Mesothelial cell of epicardium (in vitro differentiated cells): ENCODE measurements at places on chromosomes 12 and 14. TPM values are rescaled to one million over a fixed set of nuclear protein-coding genes. Genes with fewer than 3 reads are reported as not detected.

DNA sequence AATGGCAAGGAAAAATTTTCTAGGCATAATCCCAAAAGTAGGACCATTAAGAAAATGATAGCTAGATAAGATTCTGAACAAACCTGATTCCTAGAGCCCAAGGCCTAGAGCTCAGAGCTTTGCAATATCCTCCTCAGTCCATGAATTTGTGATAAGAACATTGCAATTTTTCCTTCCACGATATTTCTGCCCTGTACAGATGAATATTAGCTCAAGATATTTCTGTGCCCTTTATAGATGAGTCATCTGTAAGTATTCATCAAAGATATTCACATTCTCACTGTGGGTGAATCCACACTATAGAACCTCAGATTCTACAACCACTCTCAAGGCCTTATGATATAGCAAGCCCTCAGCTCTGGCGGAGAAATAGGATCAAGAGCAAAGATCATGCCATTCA, 37.5 kb downstream of the EAPP start:
- no peak overlapping the region for H3K27ac ChIP-seq
- H3K4me3 ChIP-seq = no peak overlapping the region
- no peaks in the 10 kb centered on the region for H3K27me3 ChIP-seq
- no peaks in the 10 kb centered on the region for H3K36me3 ChIP-seq
- peaks cover 12% of the 10 kb centered on the region for H3K4me1 ChIP-seq

DNA sequence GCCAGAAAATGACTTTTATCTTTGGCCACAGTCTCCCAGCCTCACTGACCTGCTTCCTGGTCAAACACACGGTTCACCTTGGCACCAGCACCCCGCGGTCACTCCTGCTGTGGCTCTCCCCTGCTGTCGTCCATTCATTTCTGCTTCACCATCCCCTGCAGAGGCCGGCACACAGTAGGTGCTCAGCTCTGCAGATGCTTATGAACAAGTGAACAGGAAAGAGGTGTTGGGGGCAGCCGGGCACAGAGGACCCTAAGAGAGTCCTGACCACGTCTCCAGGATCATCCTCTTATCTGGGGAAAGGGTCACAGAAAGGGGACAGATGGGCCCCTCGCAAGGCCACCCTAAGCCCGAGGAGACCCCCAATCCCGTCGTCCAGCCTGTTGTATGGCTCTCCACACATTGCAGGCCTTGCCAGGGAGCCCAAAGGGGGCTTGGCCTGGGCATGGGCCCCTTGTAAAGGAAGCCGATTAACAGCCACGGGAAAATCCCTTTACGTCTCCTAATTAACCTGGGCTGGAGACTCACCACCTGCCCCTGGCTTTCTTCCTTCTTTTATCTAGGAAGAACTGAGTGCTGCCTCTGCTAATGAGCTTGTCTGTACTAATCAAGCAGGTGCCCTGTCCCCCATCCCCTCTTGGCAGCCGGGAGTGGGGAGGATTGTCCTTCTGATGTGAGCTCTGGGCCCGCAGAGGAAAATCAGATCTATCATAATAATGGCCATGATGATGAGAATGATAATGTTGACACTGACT, 119.2 kb downstream of the AACS start:
- DNase-seq = no peak
- peaks cover 87% of the 10 kb centered on the region for H3K27me3 ChIP-seq
- no peak overlapping the region for H3K4me3 ChIP-seq
- no peak overlapping the region for H3K27ac ChIP-seq
- H3K36me3 ChIP-seq = no peaks in the 10 kb centered on the region

- no peaks in the 10 kb centered on the region for H3K4me1 ChIP-seq
- peaks cover 80% of the 10 kb centered on the region for H3K27me3 ChIP-seq
- H3K27ac ChIP-seq = no peak overlapping the region
Observed at GRCh38 chr14:60495946-60496345, 10.1 kb upstream of the C14orf39 start.

GRCh38 chr14:51490205-51490604, 161.5 kb upstream of the FRMD6 start:
- peaks cover 34% of the 10 kb centered on the region for H3K4me1 ChIP-seq
- H3K4me3 ChIP-seq = no peak overlapping the region
- peaks cover 6% of the 10 kb centered on the region for H3K36me3 ChIP-seq
- DNase-seq = no peak
- peak overlapping the region; percentile 67 for H3K27ac ChIP-seq

DAO gene
- not detected in 3 replicates for total RNA-seq

- peaks cover 3% of the 10 kb centered on the region for H3K36me3 ChIP-seq
- H3K4me3 ChIP-seq = no peak overlapping the region
- H3K4me1 ChIP-seq = peaks cover 22% of the 10 kb centered on the region
- no peak overlapping the region for H3K27ac ChIP-seq
- H3K27me3 ChIP-seq = no peaks in the 10 kb centered on the region
Observed at GRCh38 chr12:15165012-15165659, 56.1 kb downstream of the RERG start.

ASPG gene
- total RNA-seq = 3.3 to 4.0 TPM (median 3.6 TPM) in 3 replicates

GRCh38 chr12:117125272-117125613, 26.0 kb upstream of the TESC start:
- H3K4me1 ChIP-seq = peaks cover 14% of the 10 kb centered on the region
- H3K36me3 ChIP-seq = no peaks in the 10 kb centered on the region
- no peaks in the 10 kb centered on the region for H3K27me3 ChIP-seq
- H3K27ac ChIP-seq = no peak overlapping the region
- DNase-seq = no peak
- H3K4me3 ChIP-seq = no peak overlapping the region

- DNase-seq = no peak
- H3K4me1 ChIP-seq = peaks cover 16% of the 10 kb centered on the region
- no peaks in the 10 kb centered on the region for H3K36me3 ChIP-seq
- H3K27ac ChIP-seq = peak overlapping the region; percentile 25
Observed at GRCh38 chr12:122681814-122682213, 21.3 kb downstream of the HCAR2 start.

CCDC198 gene
- not detected in 3 replicates for total RNA-seq

DNA sequence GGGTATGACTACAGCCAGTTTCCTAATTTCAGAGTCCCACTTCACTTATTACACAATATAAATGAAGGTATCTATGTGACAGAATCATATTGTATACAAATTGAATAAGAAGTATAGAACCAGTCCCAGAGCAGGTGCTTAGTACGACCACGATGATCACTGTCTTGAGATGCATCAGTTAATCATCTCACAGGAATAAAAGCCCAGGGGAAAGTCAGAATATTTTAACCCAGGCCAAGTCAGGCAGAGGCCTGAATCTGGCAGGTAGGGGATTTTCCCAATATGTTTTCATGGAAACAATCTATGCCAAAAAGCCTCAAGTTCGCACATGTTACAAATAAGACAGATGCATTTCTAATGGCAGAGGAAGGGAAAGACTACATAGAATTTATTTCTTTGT, 758.4 kb downstream of the BCL11B start:
- peaks cover 29% of the 10 kb centered on the region for H3K27me3 ChIP-seq
- no peak overlapping the region for H3K27ac ChIP-seq
- H3K4me1 ChIP-seq = no peaks in the 10 kb centered on the region
- no peaks in the 10 kb centered on the region for H3K36me3 ChIP-seq
- DNase-seq = no peak

GRCh38 chr12:113186033-113186365, 478 bp downstream of the RITA1 start:
- DNase-seq = no peak
- H3K36me3 ChIP-seq = peaks cover 20% of the 10 kb centered on the region
- peaks cover 14% of the 10 kb centered on the region for H3K4me1 ChIP-seq
- peak overlapping the region; percentile 90 for H3K4me3 ChIP-seq

DNA sequence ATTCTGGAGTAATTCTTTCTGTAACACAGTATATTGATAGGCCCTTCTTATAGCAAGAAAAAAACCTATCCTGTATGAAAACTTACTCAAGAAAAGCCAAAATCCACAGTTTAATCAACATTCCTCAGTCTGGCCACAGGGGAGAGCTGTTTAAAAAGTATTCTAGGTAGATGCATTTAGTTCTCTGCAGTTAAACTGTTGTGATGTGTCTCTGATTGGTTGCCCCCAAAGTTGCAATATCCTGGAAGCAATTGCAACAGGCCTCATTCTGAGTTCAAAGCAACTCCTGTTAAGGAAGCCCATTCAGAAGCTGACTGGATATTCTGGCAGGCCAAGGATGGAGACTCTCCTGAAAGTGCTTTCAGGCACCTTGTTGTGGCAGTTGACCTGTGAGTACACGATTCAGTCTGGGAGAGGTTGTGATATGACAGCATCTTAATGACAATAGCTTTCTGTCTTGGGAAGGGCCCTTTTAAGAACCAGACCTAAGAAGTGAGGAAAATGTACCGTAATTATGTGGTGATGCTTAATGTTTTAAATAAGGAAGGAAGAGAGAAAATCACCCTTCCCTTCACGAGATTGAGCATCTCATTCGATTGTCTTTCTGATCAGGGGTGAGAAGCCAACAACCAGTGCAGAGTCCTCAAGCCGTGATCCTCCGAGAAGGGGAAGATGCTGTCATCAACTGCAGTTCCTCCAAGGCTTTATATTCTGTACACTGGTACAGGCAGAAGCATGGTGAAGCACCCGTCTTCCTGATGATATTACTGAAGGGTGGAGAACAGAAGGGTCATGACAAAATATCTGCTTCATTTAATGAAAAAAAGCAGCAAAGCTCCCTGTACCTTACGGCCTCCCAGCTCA, 420.7 kb downstream of the DAD1 start:
- no peaks in the 10 kb centered on the region for H3K36me3 ChIP-seq
- H3K27ac ChIP-seq = no peak overlapping the region
- H3K4me1 ChIP-seq = peaks cover 4% of the 10 kb centered on the region
- no peak for DNase-seq
- H3K4me3 ChIP-seq = no peak overlapping the region
